Endothelial cell (in vitro differentiated cells): ENCODE measurements at places on chromosomes 6 and 20.

DNA sequence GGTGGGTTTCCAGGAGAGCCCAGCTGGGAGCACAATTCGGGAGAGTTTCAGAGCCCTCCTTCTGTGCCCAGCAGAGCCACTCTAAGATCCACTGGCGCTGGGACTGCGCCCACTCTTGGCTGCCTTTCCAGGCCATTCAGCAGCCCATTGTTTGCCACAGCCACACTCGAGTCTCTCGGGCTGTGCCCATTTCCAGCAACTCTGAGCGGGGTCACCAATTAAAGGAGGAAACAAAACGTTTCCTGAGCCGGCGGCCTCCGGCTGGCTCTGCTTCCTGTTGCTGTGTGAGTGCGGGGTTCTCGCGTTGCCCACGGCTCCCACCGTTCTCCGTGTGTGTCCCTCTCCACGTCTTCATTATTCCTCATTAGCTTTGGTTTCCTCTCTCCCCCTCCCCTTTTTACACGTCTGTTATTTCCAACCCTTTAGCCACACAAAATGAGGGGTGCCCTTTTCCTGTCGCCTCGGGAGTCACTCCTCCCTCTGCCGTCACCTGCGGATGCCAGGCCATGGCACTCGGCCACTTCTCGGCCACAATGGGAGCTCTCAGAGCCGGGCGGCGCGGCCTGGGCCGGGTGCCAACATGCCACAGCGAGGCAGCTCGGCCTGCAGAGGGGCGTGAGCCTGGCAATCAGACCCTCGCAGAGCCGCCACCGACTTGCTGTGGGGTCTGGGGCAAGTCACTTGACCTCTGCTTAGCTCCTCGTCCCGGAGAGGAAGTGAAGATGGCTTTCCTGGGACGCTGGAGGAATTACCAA, 94.3 kb upstream of the NKX2-2 start:
- DNase-seq = no peak

DNA sequence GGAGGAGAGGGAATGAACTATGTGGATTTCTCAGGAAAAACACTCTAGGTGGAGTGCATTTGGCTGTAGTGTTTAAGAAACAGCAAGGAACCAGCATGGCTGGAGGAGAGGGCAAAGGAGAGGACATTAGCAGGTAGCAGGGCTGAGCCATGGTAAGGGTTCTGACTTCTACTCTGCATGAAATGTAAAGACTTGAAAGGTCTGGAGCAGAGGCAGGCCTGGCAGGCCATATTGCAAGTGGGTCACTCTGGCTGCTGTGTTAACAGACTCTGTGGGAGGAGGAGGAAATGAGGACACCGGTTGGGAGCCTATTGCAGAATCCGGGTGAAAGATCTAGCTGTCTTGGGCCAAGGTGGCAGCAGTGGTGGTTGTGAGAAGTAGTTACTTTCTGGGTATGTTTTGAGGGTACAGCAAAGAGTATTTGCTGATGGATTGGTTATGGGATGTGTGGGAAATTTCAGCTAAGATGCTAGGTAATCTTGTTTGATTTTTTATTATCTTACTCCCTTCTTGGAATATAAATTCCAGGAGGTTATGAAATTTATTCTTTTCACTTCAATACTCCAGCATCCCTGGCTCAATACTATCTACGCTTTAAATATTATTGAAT, 115.9 kb upstream of the BCLAF1 start:
- no peak for DNase-seq

DNA sequence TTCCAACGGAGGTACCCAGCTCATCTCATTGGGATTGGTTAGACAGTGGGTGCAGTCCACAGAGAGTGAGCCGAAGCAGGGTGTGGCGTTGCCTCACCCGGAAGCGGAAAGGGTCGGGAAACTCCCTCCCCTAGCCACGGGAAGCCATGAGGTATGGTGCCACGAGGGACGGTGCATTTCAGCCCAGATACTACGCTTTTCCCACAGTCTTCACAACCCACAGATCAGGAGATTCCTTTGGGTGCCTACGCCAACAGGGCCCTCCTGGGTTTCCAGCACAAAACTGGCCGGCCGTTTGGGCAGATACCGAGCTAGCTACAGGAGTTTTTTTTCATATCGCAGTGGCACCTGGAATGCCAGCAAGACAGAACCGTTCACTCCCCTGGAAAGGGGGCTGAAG, 46.9 kb downstream of the STXBP5 start:
- DNase-seq = no peak

DNA sequence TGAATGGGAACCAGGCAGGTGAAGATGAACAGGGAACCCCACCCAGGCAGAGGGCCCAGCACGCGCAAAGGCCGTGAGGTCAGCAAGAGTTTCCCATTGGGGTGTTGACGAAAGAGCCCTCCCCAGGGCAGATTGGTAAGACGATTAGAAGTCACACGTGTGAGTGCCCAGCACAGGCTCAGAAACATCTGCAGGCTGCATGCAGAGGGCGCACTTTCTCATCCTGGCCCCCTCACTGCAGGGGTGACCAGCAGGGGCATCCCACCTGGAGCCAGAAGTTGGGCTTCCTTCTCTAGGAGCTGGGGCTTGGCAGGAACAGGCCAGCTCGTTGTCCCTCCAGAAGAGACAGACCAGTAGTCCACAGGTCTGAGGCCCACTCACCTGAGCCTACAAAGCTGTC, 38.4 kb downstream of the VSTM2L start:
- DNase-seq = peak; percentile 30

DNA sequence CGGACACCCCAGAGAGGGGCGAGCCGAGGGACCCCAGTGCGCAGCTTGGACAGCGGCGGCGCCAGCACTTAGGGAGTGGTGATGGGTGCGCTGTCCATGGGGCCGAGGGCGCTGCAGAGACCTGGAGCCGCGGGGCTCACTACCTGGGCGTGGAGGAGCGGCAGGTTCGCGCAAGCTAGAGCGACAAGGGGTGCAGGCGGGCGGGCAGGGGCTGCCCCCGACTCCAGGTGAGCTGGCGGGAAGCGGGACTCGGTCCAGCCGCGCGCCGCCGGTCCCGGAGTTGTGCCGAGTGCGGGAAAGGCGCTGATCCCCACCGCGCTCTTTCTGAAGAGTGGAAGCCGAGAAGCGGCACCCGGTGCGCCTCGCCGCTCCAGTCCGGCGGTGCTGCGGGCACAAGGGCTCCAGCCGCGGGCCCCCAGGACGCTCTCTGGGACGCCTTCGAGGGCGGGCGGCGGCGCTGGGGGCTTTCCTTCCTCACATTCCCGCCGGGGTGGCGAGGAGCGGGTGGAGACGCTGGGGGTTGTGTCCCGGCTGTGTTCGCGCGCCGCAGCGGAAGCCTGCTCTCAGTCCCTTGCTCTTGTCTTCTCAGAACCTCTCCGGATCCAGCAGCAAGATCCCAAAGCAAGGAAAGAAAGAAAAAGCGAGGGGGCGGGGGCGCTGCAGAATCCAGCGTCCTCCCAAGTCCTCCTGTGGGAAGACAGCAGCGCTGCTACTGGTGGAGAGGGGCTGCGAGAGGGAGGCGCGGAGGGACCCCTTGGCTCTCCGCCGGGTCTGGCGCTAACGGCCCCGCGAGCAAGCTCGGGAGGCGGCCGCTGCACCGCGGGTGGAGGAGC, at the start of gene B3GAT2:
B3GAT2 (minus strand) TSS at position 610 of the 833 bp plus-strand sequence. CDS start 631 bp downstream, outside the sequence.
- DNase-seq = peak; percentile 36

DNA sequence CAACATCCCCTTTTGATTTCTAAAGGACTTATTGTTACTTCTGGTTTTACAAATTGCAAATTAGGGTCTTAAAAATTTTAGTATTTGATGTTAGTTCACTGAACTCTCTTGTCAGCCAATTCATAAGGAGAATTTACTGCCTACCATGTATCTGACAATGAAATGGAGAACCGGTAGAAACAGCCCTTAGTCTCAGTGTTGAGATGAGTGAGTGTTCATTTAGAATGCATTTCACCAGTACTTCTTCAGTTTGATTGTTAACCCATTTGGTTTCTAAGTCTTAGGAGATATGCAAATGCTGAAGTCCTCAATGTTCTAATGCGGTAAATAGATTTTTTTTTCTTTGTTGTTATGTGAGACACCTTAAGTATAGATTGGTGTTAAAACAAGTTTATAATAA, 616.3 kb upstream of the FLRT3 start:
- no peak for DNase-seq

- no peak for DNase-seq
Observed at GRCh38 chr6:103687430-103687829, 1172.3 kb downstream of the HACE1 start.
